Airway epithelial cell (primary cell): ENCODE measurements at places on chromosomes 13 and 19. TPM values are rescaled to one million over a fixed set of nuclear protein-coding genes. Genes with fewer than 3 reads are reported as not detected.

Gene MRPL57
- total RNA-seq: 40.4 and 43.1 TPM in 2 replicates

Gene DACT3
- not detected in 2 replicates for total RNA-seq

Gene ZNF8
- 3.3 and 5.2 TPM in 2 replicates for total RNA-seq

Gene VSIG10L
- 6.3 and 6.6 TPM in 2 replicates for total RNA-seq

Gene OR10H1
- total RNA-seq: 0.21 TPM in 1 of 2 replicates, not detected in the other

Gene ZNF571
- total RNA-seq: 0.84 and 1.6 TPM in 2 replicates

Gene LIM2
- not detected in 2 replicates for total RNA-seq

Gene RAB3A
- 1.4 TPM in 2 replicates for total RNA-seq

Gene EPSTI1
- total RNA-seq: 0.98 and 1.1 TPM in 2 replicates

Gene AMER2
- not detected in 2 replicates for total RNA-seq

Gene CCDC70
- total RNA-seq: not detected in 2 replicates

Gene ZNF296
- 0.98 and 4.7 TPM in 2 replicates for total RNA-seq

Gene CYP2A6
- not detected in 2 replicates for total RNA-seq

Gene PNMA8A
- 1.1 and 1.6 TPM in 2 replicates for total RNA-seq

Gene DACH1
- total RNA-seq: not detected in 2 replicates

Gene THSD8
- total RNA-seq: not detected in 2 replicates

Gene PRKCG
- total RNA-seq: not detected in 2 replicates
